CD4-positive, CD25-positive, alpha-beta regulatory T cell (primary cell): ENCODE measurements at places on chromosomes 6 and 20. TPM values are rescaled to one million over a fixed set of nuclear protein-coding genes. Genes with fewer than 3 reads are reported as not detected.

Gene GPR6
- not detected for polyA plus RNA-seq

- no peak for DNase-seq
These were observed 49.2 kb downstream of the PCNA start for GRCh38 chr20:5070570-5070969.

- DNase-seq: no peak
These were observed 96.6 kb downstream of the CDYL start for GRCh38 chr6:4872841-4873240.

DNA sequence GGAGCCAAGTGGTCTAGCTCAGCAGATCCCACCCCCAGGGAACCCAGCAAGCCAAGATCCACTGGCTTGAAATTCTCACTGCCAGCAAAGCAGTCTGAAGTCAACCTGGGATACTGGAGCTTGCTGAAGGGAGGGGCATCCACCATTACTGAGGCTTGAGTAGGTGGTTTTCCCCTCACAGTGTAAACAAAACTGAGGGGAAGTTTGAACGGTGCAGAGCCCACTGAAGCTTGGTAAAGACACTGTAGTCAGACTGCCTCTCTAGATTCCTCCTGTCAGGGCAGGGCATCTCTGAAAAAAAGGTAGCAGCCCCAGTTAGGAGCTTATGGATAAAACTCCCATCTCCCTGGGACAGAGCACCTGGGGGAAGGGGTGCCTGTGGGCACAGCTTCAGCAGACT lies 819.5 kb upstream of the EPHA7 start:
- DNase-seq: no peak

DNA sequence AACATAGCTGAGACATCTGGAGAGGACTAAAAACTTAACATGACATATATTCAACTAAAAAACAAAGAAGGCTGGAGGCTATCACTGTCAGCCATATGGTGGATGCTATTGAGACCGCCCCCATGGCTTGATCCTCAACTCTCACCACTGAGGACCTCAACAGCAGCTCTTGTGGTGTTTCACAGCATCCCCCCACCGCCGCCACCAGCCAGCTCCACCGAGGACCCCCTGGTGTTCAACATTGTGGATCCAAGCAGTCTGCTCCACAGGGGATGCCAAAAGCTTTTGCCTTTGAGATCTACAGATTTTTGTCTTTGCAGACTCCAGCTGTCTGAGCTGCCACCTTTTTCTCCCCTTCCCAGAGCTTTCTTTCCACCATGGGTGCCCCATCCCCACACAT lies 64.6 kb downstream of the NUS1 start:
- no peak for DNase-seq

DNA sequence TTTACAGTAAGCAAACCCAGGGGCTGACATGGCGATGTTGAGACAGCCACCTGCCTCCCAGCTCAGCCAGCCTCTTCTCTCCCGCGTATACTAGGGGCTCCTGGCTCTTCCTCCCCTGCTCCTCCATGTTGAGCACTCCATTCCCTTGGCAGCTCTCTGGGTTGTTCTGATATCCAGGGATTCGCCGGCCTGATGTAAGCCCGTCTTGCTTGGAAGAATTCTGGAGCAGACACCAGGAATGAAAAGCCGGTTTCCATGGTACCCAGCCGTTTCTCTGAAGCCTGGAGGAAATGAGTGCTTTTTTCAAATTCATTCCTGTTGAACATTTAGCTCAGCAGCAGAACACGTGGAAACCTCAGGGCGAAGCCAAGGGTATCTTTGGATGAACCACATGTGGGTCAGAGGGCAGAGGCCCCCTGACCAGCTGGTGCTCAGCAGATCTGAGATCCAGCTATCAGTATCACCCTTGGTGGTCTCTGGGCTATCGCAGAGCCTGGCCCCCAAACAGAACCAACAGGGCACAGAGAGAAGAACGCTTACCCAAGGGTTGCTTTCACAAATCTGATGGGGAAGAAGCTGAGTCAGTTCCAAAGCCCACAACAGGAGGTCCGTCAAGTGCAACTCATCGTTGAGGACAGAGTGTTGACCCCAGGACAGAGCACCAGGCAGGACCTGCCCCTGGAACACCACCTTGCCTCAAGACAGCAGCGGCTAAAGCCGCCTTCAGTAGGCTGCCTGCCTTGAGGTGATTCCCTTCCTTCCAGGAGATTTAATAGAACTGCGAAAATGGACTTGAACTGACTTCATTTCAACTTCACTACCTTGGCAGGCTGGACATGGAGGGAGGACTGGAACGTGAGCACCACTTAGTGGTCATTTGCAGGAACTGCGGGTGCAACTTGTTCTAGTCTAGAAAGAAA lies 96.1 kb upstream of the RIN2 start:
- DNase-seq: peak; percentile 60

Gene MLN
- not detected for polyA plus RNA-seq

Gene ZNF311
- not detected for polyA plus RNA-seq

Gene LY6G5C
- 19.9 TPM for polyA plus RNA-seq

DNA sequence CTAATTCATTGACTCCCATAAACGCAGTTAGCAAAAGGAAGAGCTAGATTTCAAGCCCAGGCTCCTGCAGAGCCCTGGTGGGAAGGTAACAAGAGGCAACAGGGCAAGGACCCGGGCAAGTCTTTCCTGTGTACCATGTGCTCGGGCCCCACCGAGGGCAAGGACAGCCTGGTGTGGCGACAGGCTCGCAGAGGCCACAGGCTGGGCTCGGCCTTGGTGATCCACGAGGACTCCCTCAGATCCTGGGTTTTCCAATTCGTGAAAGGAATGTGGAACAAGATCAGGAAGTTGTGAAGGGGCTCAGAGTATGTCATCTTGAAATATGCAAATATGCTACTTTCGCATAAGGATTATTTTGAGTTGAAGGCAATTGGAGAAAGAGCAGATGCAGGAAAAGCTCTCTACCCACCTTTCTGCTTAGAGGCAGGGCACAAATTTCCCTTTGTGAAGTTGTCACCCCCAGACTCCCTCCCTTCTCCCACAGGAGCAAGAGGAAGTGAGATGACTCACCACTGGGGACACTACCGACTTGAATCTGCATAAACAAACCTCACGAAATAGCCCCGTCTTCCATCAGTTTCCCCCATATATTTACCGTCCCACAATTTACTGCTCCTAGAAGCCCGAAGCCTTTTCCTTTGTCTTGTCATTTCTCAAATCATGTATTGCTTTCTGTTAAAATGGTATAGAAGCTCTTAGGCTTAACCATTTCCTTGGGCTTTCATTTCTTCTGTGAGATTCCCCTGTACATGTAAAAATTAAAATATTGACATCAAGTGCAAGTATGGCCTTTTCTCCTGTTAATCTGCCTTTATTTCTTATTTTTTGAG lies 79.0 kb downstream of the PSMG4 start:
- no peak for DNase-seq

DNA sequence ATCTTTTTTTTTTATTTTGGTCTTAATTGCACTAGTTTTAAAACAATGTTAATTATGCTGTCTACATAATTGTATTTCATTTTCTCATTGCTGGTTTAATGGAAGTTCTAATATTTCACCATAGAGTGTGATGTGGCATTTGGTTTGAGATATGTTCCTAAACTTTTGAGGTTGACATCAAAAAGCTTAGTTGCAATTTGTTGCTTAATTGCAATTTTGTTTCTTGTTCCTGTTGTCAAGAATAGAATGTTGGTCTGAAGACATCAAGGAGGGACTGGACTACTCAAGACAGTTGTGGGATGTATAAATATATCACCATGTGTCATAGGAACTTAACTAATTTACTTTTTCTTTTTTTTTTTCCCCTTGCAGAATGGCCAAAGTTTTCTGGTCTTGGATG lies 12.5 kb downstream of the HSF2 start:
- no peak for DNase-seq

Gene SMPD2
- 14.8 TPM for polyA plus RNA-seq
